ENCODE measurements at places on chromosomes 4 and X. TPM values are rescaled to one million over a fixed set of nuclear protein-coding genes. Genes with fewer than 3 reads are reported as not detected.

DNA sequence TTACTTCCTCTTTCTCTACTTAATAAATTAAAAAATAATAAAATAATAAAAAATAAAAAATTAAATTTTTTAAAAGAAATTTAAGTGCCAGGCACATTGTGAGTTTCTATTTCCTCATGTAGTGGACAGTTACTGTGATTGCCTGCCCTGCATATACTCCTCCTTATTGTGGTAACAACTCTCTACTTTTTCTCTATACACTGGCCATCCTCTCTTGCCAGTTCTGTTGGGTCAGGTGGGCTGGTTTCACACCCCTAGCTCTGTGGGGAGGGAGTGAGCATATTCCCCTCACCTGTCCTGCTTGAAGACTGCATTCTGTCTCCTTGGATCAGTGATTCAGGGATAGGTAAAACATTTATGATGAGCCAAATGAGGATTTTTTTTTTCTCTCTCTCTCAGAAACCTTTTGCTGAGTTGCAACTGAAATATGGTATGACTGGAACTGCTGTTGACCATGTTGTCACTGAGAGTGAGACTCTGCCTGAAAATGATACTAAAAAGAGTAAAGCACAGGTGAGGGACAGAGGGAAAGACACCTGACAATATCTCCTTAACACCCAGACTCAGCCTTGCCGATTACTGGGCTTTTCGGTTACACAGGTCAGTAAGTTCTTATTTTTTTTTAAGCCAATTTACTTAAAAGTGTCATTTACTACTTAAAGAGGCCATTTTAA is 37.2 kb downstream of the CXXC4 start:
- no peak for DNase-seq

DNA sequence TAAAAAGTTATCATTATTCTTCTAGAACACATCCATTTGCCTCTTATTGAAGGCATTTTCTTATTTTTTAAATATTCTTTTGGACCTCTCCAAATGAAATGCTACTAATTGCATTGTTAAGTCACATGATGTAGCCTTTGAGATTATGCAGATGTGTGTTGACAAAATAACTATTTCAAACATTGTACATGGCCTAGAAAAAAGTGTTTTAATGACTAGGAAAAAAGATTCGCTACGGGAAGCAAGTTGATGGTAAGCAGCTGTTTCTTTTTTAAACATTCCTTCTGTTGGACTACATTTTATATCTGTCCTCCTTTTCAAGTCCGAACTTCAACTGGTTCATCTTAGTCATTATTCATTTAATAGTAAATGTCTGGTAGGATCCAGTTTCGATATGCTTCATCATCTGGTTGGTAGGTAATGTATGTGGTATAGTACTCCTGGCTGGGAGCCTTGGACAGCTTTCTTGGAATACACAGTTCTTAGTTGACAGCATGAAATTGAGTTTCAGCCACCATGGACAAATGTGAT is 34.3 kb upstream of the GUCY1A1 start:
- no peak for DNase-seq

GRCh38 chr4:59412739-59413138 is 1787.4 kb upstream of the ADGRL3 start:
- no peak for DNase-seq

DNA sequence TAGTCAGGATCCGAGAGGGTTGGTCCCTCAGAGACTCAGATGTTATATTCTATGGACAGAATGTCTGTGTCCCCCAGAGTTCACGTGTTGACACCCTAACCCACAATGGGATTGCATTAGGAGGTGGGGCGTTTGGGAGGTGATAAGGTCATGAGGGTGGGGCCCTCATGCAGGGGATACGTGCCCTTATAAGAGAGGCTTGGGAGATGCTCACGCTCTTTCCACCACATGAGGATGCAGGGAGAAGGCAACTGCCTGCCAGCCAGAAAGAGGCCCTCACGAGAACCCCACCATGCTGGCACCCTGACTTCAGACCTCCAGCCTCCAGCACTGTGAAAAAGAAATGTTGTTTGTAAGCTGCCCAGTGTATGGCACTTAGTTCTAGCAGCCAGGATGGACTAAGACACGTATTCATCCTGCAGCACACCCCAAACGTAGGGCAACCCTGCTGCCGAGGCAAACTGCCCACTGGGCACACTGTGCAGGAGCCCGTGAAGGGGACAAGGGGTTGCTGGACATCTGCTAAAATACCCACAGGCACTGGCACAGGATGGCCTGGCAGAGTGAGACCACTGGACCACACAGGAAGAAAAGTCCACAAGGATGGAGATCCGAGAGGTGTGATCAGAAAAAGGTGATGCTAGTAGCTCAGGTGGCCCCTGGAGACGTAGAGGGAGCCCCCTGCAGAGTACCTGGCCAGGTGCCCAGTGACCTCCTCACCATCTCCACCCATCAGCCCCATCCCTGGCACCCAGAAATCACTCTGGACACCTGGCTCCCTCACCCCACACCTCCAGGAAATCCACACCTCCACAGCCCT is 62.7 kb downstream of the HTRA3 start:
- DNase-seq, result no peak

DNA sequence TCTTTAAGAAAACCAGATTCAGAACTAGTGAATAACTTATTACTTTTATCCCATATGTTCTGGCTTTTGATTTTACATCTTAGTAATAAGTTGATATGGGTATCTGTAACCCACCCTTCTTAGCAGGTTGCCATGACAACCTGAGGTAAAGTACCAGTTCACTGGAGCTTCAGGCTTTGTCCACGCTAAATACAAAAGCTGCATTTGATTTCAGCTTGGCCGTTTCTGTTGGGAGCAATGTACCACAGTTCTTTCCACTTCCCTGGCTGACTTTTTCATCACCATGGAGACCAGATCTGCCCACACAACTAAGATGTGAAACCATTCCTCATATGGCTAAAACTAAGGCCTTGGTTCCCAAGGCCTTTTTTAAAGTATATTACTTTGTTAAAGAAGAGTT is 26.1 kb downstream of the KLHL34 start:
- DNase-seq, result no peak

GRCh38 chrX:80816051-80816450 is 6.4 kb upstream of the BRWD3 start:
- no peak for DNase-seq

The FGFBP1 gene
- total RNA-seq, result not detected

The DMP1 gene
- not detected for total RNA-seq

The NPY2R gene
- not detected for total RNA-seq
